T-helper 2 cell (primary cell): ENCODE measurements at places on chromosomes 12 and 14.

DNA sequence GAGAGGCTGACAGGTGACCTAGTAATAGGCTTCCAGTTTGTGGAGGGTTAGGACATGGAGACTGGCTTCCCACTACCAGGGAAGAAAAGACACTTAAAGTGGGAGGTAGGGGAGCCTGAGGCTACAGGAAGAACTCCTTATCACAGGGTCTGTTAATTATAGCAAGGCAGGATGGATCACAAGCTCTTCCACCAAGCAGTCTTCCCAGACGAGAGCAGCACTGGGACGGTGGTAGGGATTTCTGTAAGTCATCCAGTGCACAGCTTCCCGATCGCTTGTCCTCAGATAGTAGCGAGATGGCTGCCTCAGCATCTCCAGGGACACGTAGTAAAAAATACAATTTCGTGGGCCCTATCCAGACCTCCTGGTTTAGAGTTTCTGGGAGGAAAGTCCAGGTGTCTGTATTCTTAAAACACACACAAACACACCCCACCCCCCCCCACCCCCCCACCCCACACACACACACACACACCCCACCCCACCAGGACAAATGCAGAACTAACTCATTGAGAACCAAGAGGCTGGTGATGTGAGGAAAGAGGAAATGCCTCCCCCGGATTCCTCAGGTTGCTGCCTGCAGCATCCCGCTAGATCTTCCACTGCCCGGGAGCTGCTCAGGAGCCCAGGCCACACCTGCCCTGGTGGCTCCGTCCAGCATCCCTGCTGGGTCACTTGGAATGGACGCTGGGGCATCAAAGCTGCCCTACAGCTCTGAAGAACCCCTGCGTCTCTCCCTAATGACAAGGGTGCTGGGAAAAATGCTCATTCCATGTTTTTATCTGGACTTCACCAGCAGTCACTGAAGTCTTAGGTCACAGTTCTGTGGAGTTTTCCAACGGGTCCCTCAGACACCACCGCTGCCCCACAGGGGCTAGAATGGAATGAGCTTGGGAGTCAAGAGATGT, 307.2 kb downstream of the CACNA1C start:
- no peak for DNase-seq

- DNase-seq = no peak
These were observed 1089.3 kb downstream of the SLC16A7 start for GRCh38 chr12:60684988-60685655.

- no peak for DNase-seq
These were observed 5.9 kb downstream of the SDR9C7 start for GRCh38 chr12:56928262-56928661.

DNA sequence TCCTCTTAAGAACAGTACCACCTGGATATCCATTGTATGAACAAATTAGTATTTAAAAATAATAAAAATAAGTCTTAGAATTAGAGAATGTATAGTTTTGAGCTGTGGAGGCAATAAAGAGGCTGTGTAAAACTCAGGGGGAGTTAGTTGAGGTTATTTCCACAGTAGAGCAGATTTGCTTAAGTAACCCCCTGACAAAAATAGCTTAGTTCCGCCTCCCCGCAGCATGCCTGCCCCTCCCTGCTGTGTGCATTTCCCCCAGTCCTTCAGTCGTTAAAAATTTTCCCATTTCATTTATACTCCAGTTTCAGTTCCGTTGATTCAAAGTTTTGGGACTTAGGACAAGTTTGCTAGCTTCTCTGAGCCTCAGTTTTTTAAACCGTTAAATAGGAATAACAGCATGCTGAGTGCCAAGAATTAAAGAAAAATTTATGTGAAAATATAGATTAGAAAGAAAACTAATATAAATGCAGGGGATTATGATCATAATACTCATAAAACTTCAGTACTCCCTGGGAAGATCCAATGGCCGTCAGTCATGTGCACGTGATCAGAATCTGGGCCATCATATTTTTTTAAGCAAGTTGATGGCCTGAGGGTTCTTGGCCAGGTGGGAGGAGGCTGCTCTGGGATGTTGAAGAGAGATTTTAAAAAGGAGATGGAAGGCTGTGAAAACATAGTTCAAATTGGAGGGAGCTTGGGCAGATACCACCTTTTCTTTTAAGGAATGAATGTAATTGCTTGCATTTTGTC, 14.5 kb upstream of the SLC38A2 start:
- no peak for DNase-seq

DNA sequence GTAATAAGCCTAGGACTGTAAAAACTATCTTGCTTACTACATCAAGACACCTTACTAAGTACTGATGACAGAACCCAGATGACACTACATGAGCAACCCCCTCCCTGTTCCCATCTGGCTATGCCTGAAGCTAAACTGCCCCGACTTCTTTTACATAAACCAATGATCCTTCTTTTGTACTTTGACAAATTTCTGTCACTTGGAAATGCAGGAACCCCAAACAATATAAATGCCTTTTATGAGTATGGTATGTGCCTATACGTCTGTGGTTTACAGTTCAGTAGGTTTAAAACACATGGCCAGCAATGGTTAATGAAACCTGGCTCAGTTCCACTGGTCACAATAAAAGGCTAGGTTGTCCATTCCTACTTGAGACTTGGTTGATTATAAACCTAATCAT, 6.1 kb downstream of the SYCP3 start:
- DNase-seq = no peak

- no peak for DNase-seq
These were observed at the start of gene LHX5 for GRCh38 chr12:113471619-113472171. Gene LHX5 (minus strand): TSS chr12:113471871. CDS start chr12:113471498, 373 bp downstream.
